ENCODE measurements at places on chromosomes 6 and 20. TPM values are rescaled to one million over a fixed set of nuclear protein-coding genes. Genes with fewer than 3 reads are reported as not detected.

Gene NOTCH4
- total RNA-seq, result 23.0 TPM

Gene ZNF512B
- 10.5 TPM for total RNA-seq

Gene DPPA5
- not detected for total RNA-seq

Gene CAP2
- 57.6 TPM for total RNA-seq

Gene ZNF831
- total RNA-seq, result 1.8 TPM

Gene LINC00237
- not detected for total RNA-seq

Gene CNR1
- 23.5 TPM for total RNA-seq

Gene PTCRA
- total RNA-seq, result not detected

Gene KPNA5
- total RNA-seq, result 22.4 TPM

Gene CCN5
- total RNA-seq, result 5.0 TPM

Gene DZANK1
- 1.9 TPM for total RNA-seq

Gene FAM209B
- not detected for total RNA-seq

Gene APOM
- total RNA-seq, result not detected

Gene MYLK4
- total RNA-seq, result 0.36 TPM

Gene ARMH2
- total RNA-seq, result not detected

Gene VSTM2L
- 3.3 TPM for total RNA-seq

GRCh38 chr20:6058684-6059295 lies 4.9 kb upstream of the LRRN4 start:
- no peak for DNase-seq

GRCh38 chr6:109071125-109071917 lies 23.3 kb downstream of the SESN1 start:
- no peak for DNase-seq

GRCh38 chr6:119344306-119344705 lies 5.3 kb downstream of the MAN1A1 start:
- no peak for DNase-seq

- no peak for DNase-seq
Observed at GRCh38 chr6:38396209-38396608, 243.5 kb downstream of the BTBD9 start.

DNA sequence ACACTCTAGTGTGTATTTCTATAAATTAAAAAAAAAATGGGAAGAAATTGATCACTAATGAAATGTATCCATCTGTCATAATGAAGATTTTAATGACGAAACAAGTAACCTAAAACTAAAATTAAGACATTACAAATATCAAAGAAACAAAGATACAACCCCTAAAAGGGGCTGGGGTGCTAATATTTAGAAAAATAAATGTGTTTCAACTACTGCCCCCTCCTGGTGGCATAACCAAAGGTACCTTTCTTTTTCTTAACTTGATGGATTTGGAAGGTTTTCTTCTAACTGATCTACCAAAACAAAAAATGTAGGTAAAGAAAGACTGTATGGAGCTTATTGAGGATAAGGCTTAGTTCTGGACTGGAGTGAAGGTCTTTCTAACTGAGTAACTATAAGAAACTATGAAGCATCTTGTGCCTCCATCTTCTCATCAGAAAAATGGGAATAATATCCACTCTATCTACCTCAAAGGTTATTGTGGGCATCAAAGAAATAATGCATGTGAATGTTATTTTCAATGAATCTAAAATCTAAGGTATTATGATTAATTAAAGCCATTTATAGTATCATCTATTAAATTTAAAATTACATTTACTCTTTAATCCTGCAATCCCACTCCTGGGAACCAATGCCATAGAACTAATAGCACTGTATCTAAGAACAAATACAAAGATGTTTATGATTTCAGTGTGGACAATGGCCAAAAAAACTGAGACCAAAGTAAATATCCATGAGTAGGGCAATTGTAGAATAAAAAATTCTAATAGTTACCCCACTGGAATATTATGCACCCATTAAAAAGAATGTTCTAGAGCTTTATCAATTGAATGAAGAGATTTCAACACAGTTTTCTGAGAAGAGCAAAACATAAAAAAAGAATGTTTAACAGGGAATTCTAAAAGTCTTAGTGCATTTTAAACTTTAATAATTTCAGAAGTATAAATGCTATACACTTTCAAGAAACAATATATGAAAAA lies 117.2 kb downstream of the BACH2 start:
- DNase-seq, result no peak

DNA sequence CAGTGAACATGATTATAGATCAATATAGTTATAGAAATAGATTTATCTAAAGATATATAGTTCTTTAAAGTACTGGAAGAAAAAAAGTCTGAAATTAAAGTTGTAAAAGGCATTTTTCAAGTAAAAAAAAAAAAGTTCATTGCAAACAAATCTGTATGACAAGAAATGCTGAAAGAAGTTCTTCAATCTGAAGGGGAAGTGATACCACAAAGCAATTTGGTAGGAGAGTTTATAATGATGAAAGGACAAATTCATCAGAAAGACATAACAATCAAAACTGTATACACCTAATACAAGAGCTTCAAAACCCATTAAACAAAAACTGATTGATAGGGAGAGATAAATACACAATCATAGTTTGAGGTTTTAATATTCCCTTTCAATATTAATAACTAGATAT lies 14.1 kb downstream of the HUS1B start:
- no peak for DNase-seq

DNA sequence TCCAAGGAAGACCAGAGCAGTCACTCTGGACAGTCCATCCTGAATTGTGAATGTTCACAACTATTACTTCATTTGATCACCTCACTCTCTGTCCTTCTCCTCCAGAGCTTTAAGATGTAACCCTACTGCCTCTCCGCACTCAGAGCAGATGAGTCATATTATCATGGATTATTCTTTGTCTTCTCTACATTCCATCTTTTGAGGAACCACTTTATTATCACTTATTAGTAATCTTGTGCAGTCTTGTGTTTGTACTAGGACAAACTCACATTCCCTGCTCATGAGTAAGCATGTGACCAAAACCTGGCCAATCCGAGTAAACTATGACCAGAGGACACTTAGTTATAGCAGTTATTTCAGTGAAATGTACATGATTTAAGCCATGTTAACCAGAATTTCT lies 401.5 kb upstream of the ADGRB3 start:
- no peak for DNase-seq

DNA sequence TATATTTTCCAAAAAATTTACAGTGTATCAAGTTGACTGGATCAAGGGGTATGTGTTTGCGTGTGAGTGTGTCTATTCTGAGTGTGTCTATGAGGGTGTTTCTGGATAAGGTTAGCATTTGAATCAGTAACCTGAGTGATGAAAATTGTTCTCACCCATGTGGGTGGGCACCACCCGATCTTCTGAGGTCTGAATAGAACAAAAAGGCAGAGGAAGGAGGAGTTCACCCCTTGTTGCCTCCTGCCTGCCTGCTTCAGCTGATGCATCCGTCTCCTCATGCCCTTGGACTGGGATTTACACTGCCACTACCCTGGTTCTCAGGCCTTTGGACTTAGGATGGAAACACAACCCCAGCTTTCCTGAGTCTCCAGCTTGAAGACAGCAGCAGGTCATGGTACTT lies 13.7 kb upstream of the PRND start:
- no peak for DNase-seq

DNA sequence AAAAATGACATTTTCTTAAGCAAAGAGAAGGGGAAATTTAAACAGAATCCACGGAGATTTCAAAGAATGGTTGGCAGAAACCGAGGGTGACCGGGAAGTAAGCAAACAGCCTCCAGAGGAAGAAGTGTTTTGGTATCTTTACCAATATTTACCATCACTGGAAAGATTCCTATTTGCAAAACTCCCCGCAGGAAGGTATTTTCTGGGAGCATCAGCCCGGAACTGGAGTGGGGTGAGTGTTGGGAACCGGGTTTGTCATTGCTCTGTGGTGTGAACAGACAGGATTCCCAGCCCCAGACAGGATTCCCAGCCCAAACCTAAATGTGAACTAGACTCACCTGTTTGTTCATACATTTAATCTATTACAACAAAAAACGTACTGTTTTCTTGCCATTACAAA lies 19.2 kb upstream of the DACT2 start:
- DNase-seq, result no peak

GRCh38 chr6:155449450-155450239 lies 6.0 kb downstream of the NOX3 start:
- DNase-seq, result no peak

- DNase-seq, result no peak
Observed at GRCh38 chr6:144075187-144075586, 20.2 kb downstream of the SF3B5 start.

DNA sequence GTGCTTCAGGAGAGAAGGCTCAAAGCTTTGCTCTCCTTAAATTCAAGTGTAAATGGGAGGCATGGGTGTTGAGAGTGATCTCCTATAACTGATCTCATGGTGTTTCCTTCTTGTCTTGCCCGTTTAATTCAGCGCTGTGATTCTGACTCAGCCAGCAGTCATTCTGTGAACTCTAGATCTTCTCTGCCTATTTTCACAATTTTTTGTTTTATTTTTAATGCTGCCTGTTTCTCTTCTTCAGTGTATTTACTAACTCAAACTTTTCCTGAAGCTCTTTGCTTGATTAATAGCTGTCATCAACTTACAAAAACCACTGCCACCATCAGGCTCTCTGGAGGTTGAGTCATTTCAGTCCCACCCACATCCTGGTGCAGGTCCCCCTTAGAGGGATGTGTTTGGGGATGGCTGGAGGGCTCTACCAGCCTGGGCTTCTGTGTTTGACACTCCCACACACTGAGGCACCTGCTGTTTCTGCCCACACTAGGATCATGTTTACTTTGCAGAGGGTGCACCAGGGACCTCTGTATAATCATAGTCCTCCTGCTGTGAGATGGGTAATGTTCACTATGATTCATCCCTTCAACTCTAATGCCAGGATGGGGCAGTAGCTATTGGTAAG lies 94.0 kb downstream of the SHLD1 start:
- no peak for DNase-seq

GRCh38 chr6:41189967-41190366 lies 11.0 kb downstream of the TREML2 start:
- no peak for DNase-seq

DNA sequence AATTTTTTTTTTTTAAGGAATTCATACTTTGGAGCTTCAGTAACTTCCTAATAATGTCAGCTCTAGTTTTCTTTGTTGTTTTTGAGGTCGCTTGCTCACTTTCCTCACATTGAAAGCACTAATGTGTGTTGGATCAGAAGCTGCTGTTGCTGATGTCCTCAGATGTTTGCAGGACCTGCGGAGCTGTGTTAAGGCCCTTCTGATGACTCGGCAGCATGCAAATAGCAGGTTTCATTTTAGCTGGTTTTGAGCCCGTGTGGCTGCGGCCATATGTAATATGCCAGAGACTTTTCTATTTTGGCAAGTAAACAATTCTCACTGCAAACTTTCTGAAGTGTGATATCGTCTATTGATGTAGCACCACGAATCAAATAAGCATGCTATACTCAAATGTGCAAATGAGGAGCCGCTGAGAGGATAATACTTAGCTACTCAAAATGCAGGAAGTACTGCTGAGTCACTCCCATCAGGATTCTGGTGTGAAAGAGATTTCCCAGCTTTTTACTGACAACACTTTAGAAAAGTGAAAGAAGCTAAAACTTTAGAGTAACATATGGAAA lies 187.8 kb downstream of the SASH1 start:
- no peak for DNase-seq

GRCh38 chr6:75306064-75306463 lies 21.5 kb upstream of the TMEM30A start:
- DNase-seq, result no peak

DNA sequence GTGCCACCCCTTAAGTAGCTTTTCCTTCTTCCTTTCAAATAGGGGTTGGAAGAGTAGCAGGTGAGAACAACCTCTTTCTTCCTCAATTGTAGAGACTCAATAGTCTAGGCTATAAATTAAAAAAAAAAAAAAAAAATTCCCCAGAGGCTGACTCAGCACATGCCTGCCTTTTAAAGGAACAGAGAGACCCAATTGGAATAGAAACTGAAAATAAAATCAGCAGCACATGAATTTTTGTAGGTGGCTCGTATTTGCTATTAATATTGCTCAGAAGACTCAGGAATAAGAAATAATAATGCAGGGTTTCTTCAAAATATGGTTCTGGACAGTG lies 19.3 kb downstream of the TOP1 start:
- DNase-seq, result no peak

- DNase-seq, result no peak
Observed at GRCh38 chr6:37709932-37710555, 12.4 kb upstream of the MDGA1 start.

DNA sequence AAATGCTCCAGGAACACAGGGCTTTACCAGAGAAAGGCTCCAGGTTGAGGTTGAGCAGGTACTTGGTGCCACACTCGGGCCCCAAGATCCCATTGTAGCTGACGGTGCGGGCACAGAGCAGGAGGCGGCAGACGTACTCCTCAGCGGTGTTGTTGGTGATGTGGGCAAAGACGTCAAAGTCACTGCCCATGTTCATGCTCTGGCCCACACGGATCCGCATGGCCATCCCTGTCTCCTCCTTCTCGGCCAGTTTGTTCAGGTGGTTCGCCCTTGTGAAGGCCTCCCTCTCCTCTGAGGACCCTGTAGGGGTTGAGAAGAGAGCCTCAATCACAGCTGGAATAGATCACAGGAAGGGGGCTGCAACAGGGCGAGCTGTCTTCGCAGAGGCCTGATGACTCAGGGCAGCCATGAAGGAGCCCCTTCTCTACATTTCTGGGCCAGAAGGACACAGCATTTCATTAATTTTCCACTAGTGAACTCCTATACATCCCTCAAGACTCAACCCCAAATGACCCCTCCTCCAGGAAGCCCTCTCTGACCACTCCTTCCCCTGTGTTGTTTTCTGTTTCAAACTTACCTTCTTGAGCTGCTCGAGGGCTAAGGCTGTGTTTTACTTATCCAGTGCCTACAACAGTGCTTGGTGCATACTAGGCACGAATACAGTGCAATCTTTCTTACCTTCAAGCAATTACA lies 26.8 kb downstream of the TGM2 start:
- DNase-seq, result peak; percentile 48

DNA sequence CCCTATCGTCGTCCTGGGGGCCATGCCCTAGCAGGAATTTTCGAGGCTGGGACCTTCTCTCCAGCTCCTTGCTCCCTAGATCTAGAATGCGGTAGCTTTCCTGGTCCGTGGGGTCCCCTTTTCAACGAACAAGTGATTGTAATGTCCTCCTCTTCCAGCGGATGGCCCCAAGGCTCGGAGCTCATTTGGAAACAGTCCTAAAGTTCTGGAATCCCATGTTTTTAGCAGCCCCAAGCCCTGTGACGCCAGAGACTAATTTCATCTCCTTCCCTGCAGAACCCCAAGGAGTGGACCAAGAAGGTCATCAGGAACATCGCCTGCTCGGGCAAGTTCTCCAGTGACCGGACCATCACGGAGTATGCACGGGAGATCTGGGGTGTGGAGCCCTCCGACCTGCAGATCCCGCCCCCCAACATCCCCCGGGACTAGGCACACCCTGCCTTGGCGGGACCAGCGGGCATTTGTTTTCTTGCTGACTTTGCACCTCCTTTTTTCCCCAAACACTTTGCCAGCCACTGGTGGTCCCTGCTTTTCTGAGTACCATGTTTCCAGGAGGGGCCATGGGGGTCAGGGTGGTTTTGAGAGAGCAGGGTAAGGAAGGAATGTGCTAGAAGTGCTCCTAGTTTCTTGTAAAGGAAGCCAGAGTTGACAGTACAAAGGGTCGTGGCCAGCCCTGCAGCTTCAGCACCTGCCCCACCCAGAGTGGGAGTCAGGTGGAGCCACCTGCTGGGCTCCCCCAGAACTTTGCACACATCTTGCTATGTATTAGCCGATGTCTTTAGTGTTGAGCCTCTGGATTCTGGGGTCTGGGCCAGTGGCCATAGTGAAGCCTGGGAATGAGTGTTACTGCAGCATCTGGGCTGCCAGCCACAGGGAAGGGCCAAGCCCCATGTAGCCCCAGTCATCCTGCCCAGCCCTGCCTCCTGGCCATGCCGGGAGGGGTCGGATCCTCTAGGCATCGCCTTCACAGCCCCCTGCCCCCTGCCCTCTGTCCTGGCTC lies 48.5 kb downstream of the PYGB start:
- DNase-seq, result no peak

GRCh38 chr6:123869334-123869733 lies 65.7 kb downstream of the NKAIN2 start:
- DNase-seq, result no peak
